ENCODE measurements at places on chromosomes 5 and 9.
A peak's percentile ranks its signal among the peaks of the same experiment; 100 is the strongest.

GRCh38 chr9:131875828-131876485 lies 136.1 kb upstream of the RAPGEF1 start:
- no peak for DNase-seq

GRCh38 chr5:79689541-79690466 lies at the start of gene CMYA5:
TSS of gene CMYA5 (plus strand) at chr5:79689836. CDS start at chr5:79689908, 72 bp downstream.
- DNase-seq = no peak

DNA sequence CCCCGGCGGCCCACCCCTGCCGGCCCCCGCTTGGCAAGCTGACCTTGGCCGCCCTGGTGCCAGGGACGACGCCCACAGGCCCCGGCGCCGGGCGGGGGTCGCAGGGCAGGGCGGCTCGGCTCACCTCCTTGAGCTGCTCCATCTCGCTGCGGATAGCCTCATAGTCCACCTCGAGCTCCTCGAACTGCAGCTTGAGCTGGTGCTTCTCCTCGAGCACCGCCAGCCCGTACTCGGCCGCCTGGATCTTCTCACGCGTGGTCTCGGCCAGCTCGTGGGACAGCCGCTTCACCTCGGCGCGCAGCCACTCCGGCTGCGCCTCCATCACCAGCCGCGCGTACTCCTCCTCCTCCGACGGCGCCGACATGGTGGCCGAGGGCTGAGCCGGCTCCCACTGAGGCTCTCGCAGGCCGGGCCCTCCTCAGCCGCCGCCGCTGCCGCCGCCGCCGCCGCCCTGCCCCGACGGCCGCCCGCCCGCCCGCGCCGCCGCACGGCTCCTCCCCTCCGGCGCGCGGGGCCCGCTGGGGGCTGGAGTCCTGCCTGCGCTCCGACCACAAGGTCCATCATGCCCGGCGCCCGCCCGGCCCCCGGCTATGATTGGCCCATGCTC lies at the start of gene BICD2:
Gene BICD2 (minus strand): TSS at position 453 of the 607 bp plus-strand sequence. CDS start 89 bp downstream, at position 364.
- no peak for DNase-seq

GRCh38 chr5:109939116-109939682 lies 249.5 kb downstream of the MAN2A1 start:
- DNase-seq = no peak

DNA sequence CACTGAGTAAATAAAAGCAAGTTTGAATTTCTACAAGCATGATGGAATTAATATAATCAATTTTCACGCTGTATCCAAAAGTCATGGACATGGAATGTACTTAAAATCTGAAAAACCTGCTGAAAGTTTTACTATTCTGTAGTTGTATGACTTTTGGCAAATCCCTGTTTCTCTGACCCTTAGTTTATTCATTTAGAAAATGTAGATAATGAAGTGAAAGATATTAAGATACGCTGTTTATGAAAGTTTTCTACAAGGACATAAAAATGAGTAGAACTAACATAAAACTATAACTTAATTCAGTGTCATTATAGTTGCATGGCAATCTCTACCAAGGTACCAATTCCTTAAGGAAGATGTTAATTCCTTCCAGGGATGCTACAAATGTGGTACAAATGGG lies 363.2 kb upstream of the MPDZ start:
- DNase-seq = no peak

GRCh38 chr9:8821910-8822666 lies 1022.5 kb upstream of the DMAC1 start:
- no peak for DNase-seq

DNA sequence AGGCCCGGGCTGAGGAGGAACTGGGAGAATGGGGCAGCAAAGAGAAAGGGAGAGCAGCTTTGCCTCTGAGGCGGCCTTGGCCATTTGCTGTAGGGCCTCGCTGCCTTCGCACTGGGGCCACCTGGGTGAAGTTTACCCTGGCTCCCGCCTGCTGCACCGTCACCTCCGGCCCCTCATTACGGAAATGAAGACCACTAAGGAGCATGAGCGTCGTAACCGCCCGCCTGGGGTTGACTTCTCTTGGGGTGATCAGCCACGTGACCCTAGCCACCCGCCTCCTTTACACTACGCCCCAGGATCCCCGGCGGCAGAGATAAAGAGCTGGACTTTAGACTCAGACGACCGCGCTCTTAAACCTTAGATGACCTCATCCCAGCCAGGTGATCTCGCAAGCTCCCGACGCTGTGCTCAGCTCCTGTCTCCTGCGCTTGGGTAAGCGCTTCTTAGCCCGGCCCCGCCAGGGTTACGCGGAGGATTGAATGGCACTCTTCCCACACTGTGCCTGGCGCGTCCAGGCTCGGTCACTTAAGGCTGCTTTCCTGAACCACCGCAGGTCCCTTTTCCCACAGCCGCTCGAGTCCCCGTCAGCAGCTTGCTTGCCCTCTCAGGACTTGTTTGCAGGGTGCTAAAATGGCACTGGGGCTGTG lies 107.9 kb upstream of the LARP1 start:
- no peak for DNase-seq

DNA sequence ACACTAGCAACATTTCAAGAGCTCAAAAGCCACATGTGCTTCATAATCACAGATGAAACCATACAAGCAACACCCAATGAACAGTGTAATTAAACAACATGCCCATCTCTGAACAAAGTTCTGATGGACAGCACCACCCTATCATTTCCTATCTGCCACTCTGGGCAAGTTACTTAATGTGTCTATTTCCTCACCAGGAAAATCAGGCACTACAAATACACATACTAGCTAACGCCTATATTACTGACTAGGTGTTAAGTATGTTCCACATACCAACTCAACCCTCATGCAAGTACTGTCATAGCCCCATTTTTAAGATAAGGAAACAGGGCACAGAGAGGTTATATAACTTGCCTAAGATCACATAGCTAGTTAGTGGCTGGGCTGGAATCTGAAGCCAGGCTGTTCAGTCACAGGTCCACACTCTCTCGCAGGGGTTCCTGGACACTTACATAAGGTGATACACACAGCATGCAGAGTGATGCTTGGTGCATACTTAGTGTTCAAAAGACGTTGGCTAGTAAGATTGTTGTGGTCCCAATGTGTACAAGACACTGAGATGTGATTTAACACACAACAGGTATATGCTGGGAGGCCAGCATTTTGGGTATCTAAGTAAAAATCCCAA lies 24.2 kb downstream of the CORO2A start:
- DNase-seq = no peak

- DNase-seq = no peak
Observed at GRCh38 chr5:16934123-16934522, 2.0 kb downstream of the MYO10 start.

DNA sequence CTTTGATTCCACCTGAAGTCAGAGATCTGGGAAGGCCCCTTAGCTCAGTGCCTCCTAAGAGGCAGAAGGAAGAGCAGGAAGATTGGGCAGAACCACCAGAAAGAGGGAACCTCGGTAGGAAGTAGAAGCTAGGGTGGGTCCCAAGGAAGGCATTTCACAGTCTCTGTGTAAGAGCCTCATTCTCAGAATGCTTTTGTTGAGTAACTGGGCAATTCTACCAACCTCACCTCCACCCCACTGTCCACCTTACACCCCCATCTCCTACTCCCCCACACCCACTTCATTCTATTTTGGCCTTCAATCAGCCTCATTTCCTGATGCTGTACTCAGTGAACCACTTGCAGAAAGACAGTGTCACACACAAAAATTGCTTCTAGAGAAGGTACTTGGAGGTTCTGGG lies 3.5 kb downstream of the HBEGF start:
- DNase-seq = no peak

GRCh38 chr5:122077366-122078115 lies 518 bp downstream of the LOX start:
- no peak for DNase-seq

DNA sequence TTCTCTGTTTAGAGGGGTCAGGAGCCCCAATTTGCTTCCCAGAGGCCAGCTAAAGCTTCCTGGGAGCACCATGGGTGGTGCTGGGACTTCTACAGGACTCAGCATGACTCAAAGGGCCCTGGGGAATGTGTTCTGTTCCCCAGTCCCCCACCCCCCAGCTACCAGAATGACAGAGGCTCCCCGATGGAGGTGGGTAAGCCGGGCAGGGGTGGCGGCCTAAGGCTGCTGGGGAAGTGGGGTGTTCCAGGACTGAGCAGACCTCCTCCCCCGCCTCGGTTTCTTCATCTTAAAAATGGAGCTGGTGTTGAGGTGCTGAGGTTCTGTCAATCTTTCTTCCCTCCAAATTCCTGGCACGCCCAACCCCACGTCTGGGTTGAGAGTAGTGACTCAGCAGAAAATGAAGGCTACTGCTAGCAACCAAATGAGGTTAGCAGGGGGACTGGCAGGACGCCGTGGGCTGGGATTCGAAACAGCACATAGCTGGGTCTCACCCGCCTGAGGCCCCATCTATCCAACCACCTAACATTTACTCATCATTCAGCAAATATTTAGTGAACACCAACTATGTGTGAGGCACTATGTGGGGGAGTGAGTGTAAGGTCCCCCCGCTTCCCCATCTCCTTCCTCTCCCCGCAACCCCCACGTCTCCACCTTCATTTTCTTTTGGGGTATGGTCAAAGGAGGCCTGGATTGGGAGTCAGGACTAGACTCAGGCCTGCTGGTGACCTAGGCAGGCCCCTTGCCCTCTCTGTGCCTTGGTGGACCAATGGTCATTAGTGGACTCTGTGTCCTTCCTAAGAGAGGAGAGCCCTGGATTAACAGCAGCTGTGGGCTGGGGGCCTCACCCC lies 50.2 kb downstream of the C9orf50 start:
- DNase-seq = no peak

DNA sequence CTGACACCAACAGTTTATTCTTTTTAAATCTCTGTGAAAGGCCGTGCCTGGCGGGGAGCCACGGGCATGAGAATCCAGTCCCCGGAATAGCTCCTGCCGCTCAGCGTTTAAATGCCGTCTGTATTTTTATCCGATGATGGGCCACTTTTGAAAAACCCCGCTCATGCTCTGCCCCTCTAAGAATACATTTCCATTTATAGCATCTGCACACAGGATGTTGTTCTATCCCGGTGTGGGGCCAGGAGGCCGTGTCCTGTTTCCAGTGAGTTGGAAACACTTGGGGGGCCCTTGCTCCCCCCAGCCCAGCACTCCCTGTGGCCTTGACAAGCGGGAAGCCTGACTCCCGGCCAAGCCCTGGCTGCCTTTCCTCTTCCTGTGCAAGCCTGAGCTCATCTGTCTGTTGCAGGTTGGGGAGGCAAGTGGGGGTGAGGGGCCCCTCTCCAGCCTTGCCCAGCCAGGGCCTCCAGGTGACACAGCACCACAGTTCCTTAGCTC lies 39.0 kb downstream of the ERGIC1 start:
- DNase-seq = peak; percentile 62

DNA sequence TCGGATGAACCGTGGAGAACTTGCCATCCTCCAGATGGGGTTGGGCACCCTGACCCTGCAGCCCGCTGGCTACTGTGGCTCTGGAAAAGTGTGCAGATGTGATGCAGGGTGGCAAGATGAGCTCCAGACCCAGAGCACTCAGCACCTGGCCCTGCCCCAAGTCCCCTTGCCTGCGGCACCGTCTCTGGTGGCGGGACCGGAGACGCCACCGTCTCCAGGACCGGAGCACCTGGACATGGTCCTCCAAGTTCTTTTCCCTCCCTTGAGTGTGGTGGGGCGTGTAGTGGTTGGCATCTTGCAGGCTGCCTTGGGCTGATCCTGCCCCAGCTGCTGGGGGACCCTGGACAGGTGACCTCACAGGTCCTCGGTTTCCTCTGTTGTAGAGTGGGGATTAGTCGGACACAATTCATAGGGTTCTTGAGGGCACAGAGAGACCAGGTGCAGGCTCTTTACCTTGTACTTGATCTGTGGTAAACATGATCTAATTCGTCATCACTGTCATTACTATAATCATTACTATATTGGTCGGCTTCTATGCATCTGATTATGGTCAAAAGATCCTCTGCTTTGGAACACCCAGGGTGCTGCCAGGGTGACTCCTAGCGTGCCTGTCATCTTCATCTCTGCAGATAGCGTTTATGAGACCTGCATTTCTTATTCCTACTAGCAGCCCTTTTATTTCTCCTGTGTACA lies 83.5 kb downstream of the COL5A1 start:
- no peak for DNase-seq

DNA sequence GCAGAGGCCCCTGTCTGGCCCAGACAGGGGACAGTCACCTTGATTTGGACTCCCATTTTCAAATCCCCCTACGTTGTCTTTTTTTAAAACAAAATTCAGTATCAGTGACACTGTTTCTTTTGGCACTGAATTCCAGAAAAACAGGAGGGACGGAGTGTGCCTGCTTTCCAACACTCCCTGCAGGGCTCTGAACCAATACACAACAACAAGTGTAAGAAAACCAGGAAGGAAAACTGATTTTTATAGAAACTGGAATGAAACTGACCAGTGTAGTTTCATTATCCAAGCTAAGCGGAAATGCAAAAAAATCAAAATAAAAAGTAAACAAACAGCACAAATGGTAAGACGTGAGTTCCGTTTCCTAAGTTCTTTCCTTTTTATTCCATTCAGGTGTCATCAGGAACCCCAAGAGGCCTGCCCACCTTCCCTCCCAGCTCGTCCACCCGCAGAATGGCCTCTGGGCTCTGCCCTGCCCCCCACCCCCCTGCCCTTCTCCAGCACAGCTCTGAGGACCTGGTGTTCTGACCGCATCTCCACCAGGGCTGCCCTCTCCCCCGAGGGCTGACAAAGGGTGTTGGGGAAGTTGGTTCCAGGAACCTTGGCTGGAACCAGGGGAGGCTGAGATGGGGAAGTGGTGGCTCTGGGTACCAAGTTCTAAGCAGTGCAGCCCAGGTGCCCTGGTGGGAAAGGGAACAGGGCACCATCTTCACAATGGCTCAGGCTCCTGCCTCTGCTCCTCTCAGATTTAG lies 73.6 kb downstream of the PSD2 start:
- DNase-seq = no peak

DNA sequence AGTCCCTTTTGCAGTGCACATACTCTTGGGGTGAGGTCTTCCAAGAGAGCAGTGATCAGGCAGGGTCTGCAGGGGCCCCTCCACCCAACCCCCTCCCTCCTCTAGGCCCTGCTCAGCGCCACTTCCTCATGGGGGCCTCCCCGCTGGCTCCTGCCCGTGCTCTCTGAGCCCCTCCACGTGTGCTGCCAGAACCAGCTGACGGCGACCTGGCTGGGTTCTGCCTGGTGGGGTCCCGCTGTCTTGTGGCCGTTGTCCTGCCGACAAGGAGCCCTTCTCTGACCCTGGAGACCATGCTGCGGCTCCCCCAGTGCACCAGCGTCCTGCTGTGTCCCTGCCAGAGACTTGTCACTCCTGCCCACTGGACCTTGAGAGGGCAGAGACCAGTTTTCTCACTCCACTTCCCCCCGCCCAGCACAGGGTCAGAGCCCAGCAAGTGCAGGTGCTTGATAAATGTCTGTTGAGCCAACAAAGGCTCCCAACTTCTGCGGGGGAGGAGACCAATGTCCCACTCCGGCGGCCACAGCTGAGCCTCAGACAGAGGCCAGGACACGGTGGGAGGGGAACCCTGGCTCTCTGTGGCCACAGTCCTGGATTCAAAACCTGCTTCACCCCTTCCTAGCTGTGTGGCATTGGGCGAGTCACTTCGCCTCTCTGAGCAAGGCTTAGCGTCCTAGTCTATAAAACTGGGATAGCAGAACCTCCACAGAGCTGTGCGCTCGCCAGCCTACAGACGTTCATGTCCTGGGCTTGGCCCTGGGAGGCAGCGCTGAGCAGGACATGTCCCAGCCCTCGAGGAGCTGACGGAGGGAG lies 24.8 kb downstream of the SARDH start:
- DNase-seq = no peak

All from cerebellar nuclear complex (tissue), 1 donor.